ENCODE measurements at places on chromosomes 2 and 18.

- DNase-seq, result no peak
Observed at GRCh38 chr2:181281206-181281832, 175.9 kb upstream of the ITGA4 start.

GRCh38 chr18:63177919-63178821 lies 141.4 kb downstream of the BCL2 start:
- DNase-seq, result peak; percentile 47

DNA sequence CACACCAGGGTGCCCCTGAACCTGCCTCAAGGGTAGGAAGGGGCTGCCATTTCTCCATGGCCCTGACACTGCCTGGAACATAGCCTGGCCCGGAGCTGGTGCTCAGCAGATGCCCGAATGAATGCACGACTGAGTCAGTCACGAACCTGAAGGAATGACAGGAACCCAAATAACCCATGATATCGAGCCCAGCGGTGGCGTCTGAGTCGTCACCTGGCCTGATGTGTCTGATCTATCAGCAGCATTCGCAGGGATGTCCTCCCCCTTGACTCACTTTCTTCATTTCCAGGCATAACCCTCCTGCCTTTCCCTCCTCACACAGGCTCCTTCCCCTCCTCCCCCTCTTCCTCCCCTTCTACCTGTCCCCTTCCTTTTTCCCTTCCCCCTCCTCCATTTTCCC lies 52.1 kb upstream of the SMAD7 start:
- DNase-seq, result no peak

DNA sequence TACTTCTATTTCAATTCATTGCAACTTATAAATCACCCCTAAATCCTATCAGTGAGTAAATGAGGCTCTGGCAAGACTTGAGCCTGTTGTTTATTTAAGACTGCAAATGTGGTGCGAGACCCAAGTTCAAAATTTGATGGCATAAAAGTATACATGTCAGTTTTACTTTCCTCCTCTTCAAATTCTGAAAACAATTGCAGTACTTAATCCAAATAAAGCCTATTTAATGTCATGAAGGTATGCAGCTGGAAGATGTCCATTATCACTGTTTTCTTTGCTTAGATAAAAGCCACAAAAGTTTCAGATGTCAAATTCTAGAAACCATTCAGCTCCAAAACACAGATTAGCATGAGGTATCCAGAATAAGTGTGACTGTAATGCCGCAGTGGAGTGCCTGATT lies 3.3 kb downstream of the APCDD1 start:
- no peak for DNase-seq

DNA sequence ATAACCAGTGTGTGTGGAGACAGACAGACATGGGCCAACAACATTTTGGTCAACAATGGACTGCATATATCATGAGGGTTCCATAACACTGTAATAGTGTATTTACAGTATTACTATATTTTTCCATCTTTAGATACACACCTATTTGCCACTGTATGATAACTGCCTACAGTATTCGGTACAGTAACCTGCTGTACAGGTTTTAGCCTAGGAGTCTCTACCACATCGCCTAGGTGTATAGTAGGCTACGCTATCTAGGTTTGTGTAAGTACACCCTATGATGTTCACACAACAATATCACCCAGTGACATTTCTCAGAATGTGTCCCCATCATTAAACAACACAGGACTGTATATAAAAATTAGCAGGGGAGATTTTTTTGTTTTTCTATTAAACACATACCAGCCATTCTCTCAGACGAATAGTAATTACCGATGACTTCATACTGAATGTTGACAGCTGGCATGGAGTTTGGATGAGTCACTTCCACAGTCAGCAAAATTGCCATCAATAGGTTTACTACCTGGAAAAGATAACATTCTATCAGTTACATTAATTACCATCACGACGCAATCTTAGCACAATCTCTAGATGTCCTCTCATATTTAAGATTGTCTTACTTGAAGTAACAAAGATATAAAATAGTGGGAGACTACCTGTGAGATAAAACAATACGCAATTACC lies 10.8 kb downstream of the LAPTM4A start:
- DNase-seq, result no peak

GRCh38 chr18:48099481-48100164 lies 169.2 kb upstream of the SMAD2 start:
- no peak for DNase-seq

GRCh38 chr2:132670496-132671150 lies 618 bp upstream of the LYPD1 start:
- no peak for DNase-seq

- peak; percentile 29 for DNase-seq
Observed at GRCh38 chr2:47221946-47222345, 66.8 kb upstream of the STPG4 start.

DNA sequence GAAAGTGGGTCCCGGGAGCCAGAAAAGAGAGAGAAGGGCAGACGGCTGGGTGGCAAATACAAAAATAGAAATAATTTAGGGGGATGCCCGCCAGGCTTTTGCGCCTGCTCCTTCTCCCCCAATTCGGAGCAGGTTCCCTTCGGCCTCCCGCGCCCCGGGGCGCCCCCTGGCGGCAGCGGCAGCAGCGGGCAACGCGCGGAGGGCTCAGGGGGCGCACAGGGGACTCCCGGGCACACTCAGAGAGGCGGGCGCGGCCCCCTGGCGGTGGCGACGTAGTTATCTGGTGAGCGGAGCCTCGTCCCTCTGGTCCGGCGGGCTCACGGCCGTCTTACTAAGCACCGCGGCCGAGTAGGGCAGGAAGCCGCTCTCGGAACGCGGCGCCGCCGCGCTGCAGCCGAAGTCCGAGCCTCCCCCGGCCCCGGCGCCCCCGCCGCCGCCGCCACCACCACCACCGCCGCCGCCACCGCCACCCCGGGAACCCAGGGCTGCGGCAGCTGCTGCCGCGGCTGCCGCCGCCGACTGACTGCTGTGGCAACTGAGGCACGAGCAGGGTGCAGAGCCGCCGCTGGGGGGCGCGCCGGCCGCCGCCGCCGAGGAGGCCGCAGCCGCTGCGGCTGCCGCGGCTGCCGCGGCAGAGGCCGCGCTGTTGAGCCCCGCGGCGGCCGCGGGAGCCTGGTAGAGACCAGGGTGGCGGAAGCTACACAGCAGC lies 3.8 kb downstream of the EVX2 start:
- peak; percentile 87 for DNase-seq

DNA sequence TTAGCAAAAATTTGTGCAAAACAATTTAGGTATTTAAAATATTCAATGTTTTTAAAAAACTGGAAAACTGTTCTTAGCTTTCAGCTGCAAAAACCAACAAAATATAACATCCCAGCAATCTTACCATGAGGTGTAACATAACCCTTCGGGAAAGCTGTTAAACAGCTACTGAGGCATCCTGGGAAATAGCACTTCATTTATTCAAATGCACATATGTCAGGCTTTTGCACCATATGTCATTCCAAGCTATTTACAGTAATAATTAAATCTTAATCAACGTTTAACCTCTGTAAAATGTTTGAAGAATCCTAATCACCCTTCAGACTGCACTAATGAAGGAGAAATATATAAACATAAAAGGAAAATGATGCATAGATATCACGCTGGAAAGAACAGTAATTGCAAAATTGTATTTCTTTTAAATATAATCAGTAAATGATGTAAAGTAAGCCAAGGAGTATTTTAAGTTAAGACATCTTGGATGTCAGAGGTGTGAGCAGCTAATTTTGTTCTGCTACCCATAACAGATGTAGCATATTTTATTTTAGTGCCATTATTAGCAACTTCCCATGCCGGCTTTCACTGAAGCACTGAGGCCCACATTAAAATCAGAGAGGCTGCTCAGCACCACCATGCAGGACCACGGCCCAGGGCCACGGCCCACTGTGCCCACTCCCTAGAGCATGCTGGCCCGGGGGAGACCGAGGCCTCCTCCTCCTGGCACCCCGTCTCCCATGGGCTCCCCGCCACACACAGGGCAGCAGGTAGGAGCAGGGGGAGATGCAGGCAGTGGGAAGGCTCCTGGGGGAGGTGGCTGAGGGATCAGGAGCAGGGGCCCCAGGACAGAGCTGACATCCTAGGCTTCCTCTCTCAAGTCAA lies 30.9 kb downstream of the EMX1 start:
- no peak for DNase-seq

- DNase-seq, result no peak
Observed at GRCh38 chr2:188813857-188814256, 160.3 kb upstream of the COL3A1 start.

DNA sequence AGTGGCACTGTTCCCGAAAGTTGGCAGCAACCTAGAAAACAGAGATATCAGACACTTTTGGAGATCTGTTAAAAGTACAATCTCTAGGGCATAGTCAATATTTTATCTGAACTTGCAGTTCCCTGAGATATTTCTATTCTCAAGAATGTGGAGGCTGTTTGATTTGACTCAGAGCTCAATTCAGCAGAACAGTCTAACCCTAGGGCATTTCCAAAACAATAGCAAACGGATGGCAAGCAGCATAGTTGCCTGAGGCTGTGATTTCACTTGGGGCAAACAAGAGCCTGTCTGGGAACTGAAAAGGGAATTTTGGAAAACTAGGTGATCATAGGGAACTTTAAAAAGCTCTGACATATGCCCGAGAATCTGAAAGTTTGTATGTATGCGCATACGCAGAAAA lies 772.8 kb upstream of the LRRTM1 start:
- no peak for DNase-seq

- no peak for DNase-seq
Observed at GRCh38 chr2:15787535-15788454, 152.6 kb upstream of the MYCN start.

GRCh38 chr2:235305678-235306077 lies 188.2 kb upstream of the AGAP1 start:
- no peak for DNase-seq

DNA sequence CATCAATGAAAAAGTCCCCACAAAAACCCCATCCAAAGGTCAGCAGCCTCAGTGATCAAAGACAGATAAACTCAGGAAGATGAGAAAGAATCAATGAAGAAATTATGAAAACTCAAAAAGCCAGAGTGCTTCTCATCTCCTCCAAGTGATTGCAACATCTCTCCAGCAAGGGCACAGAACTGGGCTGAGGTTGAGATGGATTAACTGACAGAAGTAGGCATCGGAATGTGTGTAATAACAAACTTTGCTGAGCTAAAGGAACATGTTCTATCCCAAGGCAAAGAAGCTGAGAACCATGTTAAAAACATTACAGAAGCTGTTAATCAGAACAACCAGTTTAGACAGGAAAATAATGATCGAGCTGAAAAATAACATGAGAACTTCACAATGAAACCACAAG lies 442.8 kb upstream of the SYT4 start:
- no peak for DNase-seq

GRCh38 chr18:46497129-46497528 lies 159.9 kb downstream of the LOXHD1 start:
- no peak for DNase-seq

DNA sequence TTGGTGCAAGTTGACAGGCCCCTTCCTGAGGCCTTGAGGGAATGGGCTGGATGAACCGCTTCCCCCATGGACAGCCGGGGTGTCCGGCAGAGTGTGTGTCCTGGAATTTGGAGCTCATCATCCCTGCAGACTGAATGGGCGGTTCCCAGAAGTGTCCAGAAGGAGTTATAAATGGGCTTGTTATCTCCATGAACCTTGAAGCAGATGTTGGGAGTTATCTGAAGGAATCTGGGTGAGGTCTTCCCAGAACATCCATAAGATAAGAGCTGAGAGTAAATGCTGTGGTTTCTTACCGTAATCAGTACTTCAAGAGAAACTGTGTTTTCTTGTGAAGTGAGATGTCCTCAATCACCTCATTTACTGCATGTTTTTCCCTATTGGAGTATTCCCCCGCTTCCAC lies 21.1 kb downstream of the PLB1 start:
- no peak for DNase-seq

- DNase-seq, result peak; percentile 27
Observed at GRCh38 chr2:88874063-88874657, 182.7 kb downstream of the RPIA start.

DNA sequence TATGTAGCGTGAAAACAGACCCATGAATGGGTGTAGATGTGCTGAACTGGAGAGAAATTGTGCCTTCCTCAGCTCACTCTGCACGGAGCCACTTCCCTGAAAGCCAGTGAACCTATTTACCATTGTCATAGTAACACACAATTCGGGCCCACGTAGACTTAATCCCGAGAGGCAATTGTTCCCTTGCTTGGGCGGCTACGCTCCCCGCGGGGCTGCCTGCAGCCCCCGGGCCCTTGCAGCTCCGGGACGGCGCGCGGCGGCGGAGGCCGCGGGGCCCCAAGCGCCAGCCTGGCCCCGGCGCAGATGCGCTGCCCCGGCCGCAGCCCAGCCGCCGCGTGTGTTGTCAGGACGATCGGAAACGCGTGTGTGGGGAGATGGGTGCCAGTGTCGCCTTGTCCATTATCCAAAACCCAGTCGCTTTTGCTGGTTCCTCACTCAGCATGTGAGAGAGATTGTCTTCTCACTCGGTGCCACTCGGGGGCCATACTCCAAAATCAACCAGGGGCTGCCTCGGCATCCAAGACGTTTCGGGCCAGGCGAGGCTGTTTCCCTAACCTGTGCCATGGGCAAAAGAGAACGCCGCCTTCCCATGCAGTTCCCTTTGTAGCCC lies 17.9 kb upstream of the LRRTM1 start:
- DNase-seq, result no peak

DNA sequence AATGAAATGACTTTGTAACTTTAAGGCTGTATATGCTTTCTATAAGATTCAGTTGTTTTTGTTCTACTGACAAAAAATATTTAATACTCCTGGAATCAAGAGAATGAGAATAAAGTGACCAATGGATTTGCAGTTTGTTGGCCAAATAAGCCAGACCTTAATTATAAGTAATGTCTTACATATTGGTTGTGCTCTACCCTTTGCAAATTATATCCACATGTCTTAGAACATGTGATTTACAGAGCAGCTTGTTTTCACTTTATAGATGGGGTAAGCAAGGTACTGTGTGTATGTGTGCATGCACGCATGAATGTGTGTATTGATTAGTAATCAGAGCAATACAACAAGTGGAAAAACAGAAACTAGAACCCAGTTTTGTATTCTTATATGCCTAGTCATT lies 59.1 kb downstream of the RMDN2 start:
- DNase-seq, result no peak

DNA sequence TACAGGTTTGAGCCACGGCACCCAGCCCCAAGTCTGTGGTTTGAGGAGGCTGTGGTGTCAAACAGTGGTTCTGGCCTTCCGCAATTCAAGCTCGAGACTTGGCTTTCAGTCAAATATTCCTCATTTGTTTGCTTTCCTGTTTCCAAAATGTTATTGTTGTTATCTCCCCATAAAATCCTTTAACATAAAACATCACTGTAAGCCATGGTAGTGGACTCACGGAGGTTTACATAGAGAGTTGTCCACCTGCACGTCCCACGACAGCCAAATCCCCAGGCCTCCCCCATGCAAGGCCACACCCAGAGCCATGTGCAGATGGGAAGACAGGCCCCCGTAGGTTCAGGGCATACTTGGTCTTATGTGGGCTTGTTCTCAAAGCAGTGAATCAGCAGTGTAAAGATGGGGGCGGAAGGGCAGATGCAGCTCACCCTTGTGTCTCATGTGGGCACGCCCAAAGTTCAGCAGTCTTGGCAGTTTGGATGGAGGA lies 18.9 kb upstream of the ST3GAL5 start:
- DNase-seq, result no peak

- DNase-seq, result peak; percentile 70
Observed at GRCh38 chr2:64330281-64331113, 123.5 kb upstream of the LGALSL start.

GRCh38 chr2:206001912-206002311 lies 84.1 kb downstream of the INO80D start:
- DNase-seq, result no peak

GRCh38 chr2:234792621-234793022 lies 159.2 kb upstream of the SH3BP4 start:
- no peak for DNase-seq

Data from BE2C (cell line).